ENCODE measurements at places on chromosomes 13 and 19. TPM values are rescaled to one million over a fixed set of nuclear protein-coding genes. Genes with fewer than 3 reads are reported as not detected.

GRCh38 chr19:33638167-33639034 lies 16.6 kb downstream of the CHST8 start:
- DNase-seq: no peak

- no peak for DNase-seq
Observed at GRCh38 chr19:38062959-38063761, 156.2 kb downstream of the SIPA1L3 start.

- no peak for DNase-seq
Observed at GRCh38 chr19:1775951-1776605, 22.8 kb downstream of the ONECUT3 start.

- peak; percentile 78 for DNase-seq
Observed at GRCh38 chr19:1243768-1244692, 2.5 kb downstream of the ATP5F1D start.

LRRC63 gene
- 0.17 TPM for total RNA-seq

DNA sequence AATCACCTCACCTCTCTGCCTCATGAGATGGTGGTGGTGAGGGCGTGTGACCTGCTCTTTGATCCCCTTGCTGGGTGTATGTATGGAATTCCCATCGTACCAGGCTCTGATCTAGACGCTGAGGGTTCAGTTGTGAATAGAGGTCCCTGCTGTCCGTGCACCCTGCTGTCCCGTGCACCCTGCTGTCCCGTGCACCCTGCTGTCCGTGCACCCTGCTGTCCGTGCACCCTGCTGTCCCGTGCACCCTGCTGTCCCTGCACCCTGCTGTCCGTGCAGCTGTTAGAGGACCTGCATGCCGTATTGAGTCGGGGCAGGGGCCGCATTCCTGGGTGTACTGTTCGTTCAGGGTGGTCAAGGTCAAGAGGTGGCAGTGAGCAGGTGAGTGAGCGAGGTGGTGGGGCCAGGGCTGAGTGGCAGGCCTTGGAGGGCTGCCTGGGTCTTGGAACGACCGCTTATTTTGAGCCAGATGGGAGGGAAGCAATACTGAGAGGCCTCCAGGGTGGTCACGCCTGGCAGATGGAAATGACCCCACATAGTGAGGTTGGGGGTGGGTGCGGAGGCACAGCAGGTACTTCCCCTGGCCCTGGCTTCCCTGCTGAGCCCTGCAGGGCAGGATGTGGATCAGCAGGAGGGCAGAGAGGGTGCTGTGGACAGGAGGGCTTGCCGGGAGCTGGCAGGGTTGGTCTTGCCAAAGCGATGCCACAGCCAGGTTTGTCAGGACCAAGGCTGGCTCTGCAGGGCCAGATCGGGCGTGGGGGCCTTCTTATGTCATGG lies 4.6 kb upstream of the EPN1 start:
- DNase-seq: no peak

DNA sequence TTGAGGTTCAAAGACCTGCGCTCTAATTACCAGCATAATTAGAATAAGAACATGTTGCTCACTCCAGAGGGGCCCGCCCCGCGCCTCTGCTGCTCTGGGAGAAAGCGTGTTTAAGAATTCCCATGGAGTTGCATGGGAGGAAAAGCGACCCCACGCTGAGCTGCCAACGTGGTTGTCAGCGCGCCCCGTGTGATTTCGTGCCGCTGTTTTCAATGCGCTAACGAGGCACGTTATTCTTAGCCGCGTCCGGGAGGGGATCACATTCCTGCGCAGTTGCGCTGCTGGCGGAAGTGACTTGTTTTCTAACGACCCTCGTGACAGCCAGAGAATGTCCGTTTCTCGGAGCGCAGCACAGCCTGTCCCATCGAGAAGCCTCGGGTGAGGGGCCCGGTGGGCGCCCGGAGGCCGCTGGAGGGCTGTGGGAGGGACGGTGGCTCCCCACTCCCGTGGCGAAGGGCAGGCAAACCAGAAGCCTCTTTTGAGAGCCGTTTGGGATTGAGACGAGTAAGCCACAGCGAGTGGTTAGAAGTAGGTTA lies 173.8 kb upstream of the SOX1 start:
- DNase-seq: no peak

DNA sequence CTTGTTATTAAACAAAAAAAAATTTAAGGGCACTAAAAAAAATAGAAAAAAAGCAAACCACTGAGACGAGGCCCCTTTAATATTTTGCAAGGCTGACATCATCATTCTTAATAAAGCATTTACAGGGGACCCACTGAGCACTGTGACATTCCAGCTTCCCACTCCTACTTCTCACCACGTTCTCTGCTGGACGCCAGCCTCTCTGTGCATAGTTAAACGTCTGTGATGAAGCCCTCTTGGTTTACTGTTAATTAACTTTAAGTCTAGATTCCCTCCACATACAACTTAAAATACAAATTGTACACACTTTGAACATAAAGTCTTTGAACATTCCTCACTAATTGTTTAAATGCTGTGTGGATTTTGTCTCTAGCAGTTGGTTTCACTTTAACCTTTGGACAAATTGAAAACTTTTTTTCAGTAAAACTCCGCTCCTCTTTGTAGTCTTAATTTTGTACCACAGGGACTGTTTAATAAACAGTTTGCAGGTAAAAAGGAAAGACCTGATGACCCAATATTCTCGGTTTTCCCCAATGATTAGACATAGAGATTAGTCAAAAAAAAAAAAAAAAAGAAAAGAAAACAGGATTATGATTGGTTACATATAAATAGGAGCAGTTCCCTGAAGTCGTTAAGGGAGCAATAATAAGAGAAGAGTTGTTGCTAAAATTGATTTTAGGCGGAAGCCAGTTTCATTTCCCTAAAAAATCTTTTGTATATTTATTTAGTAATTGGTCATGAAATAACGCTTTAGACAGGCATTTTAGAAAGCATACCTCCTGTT lies 219.8 kb downstream of the MZT1 start:
- no peak for DNase-seq

- no peak for DNase-seq
Observed at GRCh38 chr13:20451397-20451796, 74.3 kb downstream of the CRYL1 start.

- no peak for DNase-seq
Observed at GRCh38 chr19:35317464-35318043, 11.4 kb upstream of the CD22 start.

GRCh38 chr19:13831537-13832467 lies 36.6 kb downstream of the ZSWIM4 start:
- no peak for DNase-seq

DNA sequence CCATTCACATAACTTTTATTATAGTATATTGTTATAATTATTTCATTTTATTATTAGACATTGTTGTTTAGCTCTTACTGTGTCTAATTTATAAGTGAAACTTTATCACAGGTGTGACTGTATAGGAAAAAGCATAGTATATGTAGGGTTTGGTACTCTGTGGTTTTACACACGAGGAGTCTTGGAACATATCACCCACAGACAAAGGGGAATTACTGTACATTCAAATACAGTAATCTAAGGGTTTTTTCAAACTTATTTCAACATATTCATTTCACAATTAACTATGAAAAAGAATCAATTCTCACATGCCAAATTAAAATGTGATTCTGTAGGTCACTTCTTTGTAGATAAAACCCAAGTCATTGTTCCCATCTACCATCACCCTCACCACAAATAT lies 46.0 kb downstream of the RBM26 start:
- DNase-seq: no peak

DNA sequence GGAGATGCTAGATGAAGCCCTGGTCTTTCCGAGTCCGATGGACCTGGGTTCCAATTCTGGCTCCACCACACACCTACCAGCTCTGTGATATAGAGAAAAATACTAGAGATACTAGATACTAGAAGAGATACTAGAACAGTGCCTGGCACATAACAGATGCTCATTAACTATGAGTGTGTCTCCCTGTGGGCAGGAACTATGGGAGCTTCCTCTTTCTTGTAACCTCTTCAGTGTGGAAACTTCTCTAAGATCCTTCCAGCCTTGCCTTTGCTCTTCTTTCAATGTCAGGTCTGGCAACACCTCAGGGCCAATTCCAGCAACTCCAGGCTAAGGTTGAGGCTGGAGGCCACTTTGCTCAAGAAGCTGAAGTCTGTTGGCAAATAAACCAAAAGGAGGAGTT lies 143.9 kb downstream of the KATNAL1 start:
- no peak for DNase-seq

DNA sequence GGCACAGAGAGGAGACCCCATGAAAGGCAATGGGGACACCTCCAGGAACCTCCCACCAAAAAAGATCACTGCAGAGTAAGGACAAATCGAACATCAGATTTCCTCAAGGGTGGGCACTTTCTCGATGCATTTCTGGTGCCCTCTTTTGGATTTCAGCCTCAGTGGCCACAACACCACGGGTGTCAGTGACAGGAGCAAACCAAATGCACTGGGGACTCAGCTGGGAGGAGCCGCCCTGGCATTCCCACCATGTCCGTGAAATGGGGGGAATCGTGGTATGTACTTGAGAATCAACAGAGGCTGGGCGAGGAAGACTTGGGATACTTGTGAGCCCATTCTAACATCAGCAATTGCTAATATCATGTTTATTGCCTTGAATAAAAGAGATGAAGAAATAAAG lies 16.3 kb downstream of the FAM187B start:
- DNase-seq: no peak

TEAD2 gene
- total RNA-seq: not detected

- no peak for DNase-seq
Observed at GRCh38 chr13:50914848-50915247, 5.3 kb downstream of the RNASEH2B start.

DNA sequence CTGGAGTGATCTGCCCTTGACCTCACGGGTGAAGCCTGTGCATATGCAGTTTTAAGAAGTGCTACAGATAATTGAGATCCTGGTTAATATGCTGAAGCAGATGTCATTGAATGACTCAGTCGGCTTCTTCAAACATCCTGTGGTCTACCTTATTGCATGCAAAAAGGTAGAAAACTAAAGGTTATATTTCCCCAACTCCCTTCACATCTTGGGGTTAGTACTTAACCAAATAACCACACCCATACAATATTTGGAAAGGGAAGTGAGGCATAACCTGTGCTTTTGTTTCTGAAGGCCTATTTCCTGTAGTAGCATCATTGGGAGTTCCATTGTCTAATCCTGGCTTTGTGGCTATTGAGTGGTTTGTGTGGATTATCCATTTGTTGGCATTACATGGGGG lies 58.3 kb downstream of the RAP2A start:
- no peak for DNase-seq

GRCh38 chr13:26881154-26881553 lies 120.6 kb upstream of the GPR12 start:
- DNase-seq: no peak

ZNF709 gene
- 0.26 TPM for total RNA-seq

GRCh38 chr13:46382224-46382623 lies 4.8 kb downstream of the RUBCNL start:
- DNase-seq: no peak

DNA sequence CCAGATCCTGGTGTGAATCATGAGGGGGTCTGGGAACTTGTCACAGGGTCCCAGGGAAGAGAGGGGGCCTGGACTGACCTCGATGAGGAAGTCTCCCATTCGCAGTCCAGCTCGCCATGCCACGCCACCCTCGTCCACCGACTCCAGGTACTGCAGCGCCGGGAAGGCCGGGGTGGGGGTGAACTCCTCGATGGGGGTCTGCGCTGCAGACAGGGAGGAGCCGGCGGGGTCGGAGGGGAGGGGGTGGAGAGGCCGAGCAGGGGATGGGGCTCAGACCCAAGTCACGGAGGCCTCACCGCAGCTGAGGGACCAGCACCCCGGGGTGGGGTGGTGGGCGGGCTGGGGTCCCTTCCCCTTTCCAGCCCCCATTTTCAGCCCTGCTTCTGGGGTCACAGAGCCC lies 30.8 kb downstream of the SHANK1 start:
- DNase-seq: no peak

DNA sequence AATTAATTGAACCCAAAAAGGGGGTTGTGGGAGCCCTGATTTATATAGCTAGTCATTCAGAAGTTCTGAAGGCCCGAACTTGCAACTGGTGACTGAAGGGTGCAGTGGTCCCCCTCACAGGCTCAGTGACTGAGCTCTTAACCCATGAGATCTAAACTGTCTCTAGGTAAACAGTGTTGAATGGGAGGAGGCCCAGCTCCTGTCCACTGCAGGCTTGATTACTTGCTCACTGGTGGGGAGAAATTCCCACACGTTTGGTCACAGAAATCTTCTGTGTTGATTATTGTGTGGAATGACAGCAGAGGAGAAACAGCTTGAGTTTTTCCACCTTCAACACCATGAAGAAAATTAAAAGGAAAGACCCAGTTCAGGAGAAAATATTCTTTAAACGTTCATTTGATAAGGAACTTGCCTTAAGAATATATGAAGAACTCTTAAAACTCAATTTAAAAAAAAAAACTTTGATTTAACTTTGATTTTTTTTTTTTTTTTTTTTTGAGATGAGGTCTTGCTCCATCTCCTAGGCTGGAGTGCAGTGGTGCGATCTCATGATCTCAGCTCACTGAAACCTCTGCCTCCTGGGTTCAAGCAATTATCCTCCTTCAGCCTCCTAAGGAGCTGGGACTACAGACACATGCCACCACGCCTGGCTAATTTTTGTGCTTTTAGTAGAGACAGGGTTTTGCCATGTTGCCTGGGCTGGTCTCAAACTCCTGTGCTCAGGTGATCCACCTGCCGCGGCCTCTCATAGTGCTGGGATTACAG lies 249.3 kb downstream of the UQCRFS1 start:
- DNase-seq: no peak

TDRD3 gene
- total RNA-seq: 20.7 TPM

KLK4 gene
- not detected for total RNA-seq

DNA sequence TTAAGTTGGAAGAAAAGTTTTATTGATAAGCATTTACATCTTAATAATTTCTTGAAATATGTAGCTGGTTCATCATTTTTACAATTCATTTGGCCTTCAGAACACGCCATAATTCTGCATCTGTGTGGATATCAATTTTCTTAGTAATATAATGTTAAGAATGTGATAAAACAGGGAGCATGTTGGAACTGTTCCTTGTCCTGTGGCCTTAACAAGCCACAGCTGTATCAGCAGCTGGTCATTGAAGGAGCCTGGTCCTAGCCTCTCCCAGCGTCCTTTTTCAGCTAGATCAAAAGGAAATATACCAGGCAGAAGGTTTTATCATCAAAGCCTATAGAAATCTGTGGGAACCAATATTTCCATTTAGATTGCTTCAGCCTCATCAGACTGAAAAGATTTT lies 421.8 kb downstream of the SPRY2 start:
- no peak for DNase-seq

SIGLEC9 gene
- total RNA-seq: 0.29 TPM

DNA sequence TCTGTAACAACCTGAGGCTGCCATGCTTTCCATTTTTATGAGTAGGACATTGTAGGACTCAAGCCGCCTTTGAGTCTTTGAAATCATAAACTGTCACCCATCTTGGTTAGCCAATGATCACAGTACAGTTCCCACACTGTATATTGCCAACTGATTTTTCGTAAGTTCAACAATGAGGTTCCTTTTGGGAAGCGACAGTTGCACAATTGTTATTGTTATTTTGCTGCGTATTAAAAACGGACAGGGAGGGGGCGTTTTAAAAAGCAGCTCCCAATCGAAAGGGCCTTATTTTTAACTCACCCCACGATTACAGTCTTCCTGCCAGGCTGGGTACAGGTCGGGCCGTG lies 601 bp downstream of the SLC46A3 start:
- DNase-seq: no peak

GRCh38 chr13:109517517-109517916 lies 268.9 kb downstream of the IRS2 start:
- DNase-seq: no peak

Measured in activated T-helper 1 cell treated with anti-CD3 and anti-CD28 coated beads, Interleukin-12 subunit alpha, Interleukin-12 subunit beta, Interleukin-2, Interleukin-4 antibody, amounts not matched to agents 30 ng/mL and 10 ng/mL and 1 ng/mL, durations not matched to agents 14 hours and 24 hours and 36 hours (primary cell).